ENCODE measurements at places on chromosomes 4 and X.

- no peak for DNase-seq
These were observed 64.2 kb upstream of the DIPK2B start for GRCh38 chrX:45264865-45265264.

DNA sequence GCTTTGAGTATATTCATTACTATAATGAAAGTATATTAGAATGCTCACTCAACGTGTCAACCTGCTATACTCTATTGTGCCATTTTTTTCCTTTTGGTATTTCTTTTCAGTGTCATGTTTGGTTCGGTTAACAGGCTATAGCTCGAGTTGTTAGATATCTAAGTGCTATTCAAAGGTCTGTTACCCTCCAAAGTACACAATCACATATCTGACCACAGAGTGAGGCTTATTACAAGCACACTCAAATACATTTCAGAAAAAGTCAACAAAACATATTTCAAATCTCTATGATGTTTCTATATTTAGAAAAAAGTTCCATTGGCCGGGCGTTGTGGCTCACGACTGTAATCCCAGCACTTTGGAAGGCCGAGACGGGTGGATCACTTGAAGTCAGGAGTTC lies 32.8 kb downstream of the WNK3 start:
- DNase-seq: no peak

GRCh38 chr4:170476351-170476750 lies 386.6 kb upstream of the AADAT start:
- DNase-seq: no peak

DNA sequence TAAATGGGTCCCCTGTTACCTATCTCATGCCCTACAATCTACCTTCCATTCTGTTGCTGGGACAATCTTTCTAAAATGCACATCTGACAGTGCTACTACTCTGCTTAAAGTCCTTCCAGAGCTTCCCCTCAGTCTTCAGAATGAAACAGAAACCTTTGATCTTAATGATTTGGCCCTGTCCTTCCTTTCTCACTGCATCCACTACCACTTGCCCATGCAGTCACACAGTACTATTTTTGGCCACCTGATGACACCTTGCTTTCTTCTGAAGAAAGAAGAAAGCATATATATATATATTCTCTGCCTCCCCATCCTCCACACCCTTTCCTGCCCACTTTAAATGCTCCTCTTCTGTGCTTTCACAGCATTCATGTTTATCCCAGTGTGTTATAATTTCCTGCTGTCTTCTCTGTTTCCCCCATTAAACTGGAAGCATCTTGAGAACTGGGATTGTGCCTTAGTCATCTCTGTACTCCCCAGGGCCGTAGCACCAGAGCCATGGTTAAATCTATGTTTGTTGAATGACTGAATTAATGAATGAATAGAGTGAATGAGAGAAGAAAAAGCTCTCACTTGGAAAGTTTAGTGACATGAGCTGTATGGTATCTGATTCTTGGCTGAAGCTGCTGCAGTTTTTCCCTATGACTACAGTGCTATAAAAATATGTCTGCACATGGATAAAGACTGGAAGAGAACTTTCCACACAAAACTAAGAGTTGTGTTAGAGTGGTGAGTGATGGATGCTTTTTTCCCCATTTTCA lies 56.2 kb downstream of the RTL9 start:
- DNase-seq: no peak

- DNase-seq: no peak
These were observed 46.7 kb downstream of the FSTL5 start for GRCh38 chr4:162117051-162117450.

DNA sequence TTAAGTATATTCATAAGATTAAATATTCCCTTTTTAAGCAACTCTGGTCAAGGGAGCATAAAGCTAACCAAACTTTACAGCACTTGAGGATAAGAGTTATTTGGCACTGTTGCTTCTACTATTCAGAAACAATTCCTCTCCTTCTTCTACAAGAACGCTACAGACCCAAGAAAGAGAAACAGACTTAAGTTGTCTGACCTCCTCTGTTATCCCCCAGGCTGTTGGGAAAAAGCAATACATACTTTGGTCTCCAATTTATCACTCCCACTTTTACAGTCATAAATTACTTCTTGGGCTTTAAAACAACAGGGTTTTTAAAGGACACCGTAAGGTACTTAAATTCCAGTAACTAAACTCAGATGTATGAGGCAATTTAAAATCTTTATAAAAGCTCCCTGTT lies 147.4 kb downstream of the COL25A1 start:
- DNase-seq: no peak

DNA sequence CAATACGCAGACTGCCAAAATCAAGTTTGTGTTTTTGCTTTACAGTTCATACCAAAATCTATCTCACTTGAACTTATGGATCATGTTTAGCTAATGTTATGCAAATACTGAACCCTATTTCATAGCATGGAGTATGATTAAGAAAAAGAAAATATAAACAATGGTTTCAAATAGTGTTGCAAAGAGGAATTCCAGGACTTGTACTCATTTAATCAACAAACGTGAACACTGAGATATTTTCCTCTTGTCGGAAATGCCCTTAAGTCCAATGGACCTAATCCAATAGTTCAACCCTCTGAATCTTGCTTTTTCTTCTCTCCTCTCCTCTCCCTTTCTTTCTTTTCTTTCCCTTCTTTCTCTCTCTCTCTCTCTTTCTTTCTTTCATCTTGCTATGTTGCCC lies 30.8 kb downstream of the RASL11B start:
- DNase-seq: no peak

DNA sequence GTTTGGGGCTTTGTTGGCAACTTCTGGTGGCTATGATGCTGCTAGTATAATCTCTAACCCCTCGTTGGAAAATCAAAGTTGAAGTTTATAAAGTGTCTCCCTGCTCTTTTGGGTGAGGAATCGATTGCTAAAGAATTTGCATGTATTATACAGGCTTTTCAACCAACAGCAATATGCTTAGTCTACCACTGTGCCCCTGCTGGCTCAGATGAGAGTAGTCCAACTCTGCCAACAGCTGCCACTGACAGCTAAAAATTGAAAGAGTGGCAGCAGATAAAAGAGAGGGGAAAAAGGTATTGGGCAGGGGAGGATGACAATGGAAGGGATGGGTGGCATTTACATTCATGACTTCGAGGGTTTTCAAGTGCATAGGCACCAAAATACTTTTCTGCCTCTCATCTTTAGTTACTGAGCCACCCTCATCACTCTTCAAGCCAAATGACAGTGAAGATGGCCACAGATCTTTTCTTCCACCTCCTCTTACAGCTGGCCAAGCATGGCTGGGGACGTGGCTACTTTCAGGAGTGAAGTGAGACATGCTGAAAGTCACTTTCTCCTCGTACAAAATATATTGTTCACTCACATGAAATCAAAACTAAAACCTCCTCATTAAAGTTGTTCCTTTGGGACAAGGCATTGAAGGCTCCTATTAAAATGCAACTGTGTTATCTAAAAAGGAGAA lies 2.7 kb upstream of the GRIA3 start:
- DNase-seq: no peak

GRCh38 chr4:14888790-14889572 lies 113.3 kb upstream of the CPEB2 start:
- DNase-seq: no peak

GRCh38 chr4:5552451-5552850 lies 155.9 kb downstream of the EVC2 start:
- no peak for DNase-seq

DNA sequence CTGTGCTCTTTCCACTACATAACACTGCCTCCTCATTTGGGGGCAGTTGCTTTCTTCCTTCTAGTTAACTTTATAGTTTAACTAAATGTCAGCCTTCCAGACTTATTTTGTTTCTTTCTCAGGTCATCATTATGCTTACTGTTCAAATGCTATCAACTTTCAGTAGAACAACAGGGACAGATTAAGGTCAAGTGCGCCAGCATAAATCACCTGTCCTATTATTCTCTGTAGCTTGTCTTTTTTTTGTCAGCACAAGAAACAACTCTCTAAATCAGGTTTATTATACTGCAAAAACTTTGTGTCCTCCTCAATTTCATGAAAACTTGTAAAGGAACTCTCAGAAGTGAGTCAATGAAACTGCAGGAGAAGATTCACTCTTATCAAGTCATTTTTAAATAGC lies 19.6 kb downstream of the SPANXA2 start:
- no peak for DNase-seq

GRCh38 chr4:24363751-24364150 lies 220.6 kb downstream of the DHX15 start:
- DNase-seq: no peak

DNA sequence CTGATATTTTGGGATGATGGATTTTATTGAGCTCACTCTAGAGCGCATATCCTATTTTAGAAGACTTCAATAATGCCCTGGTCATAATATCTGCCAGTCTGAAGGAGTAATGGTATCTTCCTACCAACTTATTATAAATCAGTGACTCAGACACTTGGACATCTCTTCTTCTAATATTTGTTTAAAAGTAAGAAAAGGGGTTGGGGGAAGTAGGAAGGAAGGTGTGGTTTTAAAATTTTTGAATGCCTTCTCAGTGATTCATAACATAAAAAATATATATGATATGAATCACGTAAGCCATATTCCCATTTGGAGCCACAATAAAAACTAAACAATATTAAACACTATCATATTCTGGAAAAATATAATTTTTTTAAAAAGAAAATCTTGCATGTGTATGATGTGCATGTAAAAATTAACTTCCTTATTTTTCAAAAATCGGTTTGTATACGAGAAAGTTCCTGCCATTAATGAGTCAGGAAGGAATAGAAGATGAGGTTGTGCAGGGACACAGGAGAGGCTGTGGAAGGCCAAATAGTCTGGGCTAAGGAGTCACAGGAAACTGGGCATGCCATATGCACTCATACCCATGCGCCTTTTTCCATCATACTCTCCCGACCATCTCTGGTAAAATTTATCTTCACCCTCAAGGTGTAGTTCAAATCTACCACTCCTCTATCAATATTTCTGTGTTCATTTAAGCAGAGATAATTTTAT lies 286.5 kb downstream of the EPHA5 start:
- DNase-seq: no peak

- DNase-seq: no peak
These were observed 41.6 kb upstream of the TLR3 start for GRCh38 chr4:186027405-186027804.

DNA sequence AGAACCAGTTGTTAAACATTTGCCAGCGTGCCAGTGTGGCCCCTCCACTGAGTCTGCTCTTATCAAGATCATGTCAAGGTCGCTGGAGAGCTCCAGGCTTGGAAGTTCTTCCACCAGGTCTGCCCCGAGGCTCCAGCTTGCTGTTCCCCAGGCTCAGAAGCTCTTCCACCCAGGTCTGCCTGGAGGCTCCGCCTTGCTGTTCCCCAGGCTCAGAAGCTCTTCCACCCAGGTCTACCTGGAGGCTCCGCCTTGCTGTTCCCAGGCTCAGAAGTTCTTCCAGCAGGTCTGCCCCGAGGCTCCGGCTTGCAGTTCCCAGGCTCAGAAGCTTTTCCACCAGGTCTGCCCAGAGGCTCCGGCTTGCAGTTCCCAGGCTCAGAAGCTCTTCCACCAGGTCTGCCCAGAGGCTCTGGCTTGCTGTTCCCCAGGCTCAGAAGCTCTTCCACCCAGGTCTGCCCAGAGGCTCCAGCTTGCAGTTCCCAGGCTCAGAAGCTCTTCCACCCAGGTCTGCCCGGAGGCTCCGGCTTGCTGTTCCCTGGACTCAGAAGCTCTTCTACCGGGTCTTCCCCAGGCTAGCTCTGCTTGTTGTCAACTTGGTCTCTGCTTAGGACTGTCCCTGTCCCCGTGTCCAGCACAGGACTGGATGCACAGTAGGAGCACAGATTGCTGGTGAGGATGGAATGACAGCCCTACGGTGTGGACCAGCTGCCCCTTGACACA lies 54.4 kb downstream of the HMX1 start:
- DNase-seq: no peak

- no peak for DNase-seq
These were observed 24.8 kb downstream of the CCSER1 start for GRCh38 chr4:90152024-90152423.

DNA sequence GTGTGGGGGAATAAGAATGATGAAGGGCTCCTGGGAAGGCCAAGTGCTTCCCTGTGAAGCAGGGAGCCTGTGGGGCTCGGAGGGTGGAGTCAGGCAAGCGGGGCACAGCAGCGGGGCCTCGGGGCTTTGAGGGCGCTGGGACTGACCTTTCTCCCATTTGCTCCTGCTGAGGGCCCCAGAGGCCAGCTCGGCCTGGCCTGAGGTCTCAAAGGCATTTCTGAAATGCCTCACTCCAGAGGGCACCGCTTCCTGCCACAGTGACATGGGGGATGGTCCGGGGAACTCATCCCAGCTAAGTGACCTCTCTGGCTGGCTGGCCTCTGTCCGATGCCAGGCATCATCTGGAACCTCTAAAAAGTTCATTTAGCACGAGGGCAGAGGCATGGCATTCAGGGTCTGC lies 98.8 kb upstream of the STX18 start:
- DNase-seq: no peak

Data from stimulated activated naive B cell treated with anti-CD40 and anti-IgM and Interleukin-4, amounts not matched to agents 10 μg/mL and 1 μg/mL and 100 μg/mL, for 72 hours (primary cell).